ENCODE measurements at places on chromosomes 2 and 18.

GRCh38 chr2:85797921-85798320 lies 44.1 kb downstream of the ATOH8 start:
- no peak for DNase-seq

GRCh38 chr18:79917169-79917852 lies 34.1 kb downstream of the SLC66A2 start:
- DNase-seq: no peak

- DNase-seq: no peak
Observed at GRCh38 chr2:156476850-156477206, 40.6 kb downstream of the GPD2 start.

- no peak for DNase-seq
Observed at GRCh38 chr2:217966423-217967070, 36.2 kb downstream of the TNS1 start.

GRCh38 chr2:98908931-98909316 lies 27.1 kb downstream of the CRACDL start:
- DNase-seq: no peak

- peak; percentile 18 for DNase-seq
Observed at GRCh38 chr2:121902171-121902591, 146.7 kb downstream of the TSN start.

- DNase-seq: no peak
Observed at GRCh38 chr2:120526047-120526562, 180.2 kb downstream of the INHBB start.

DNA sequence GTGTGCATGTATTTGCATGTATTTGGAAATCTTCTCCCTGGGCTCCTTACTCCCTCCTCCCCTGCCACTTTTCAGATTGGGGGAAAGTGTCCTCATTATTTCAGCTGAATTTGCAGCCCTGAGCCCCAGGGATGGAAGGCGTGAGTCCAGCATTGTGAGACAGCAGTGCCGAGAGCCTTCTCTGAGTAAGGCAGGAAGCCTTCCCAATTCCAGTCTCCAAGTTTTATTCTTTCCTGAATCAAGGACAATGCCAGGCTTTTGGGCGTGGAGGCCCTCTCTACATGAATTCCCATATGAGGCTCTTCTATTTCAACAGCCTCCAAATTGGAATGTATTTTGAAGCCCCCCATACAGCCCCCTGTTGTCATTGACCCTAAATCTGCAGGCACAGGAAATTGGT lies 163.5 kb downstream of the ACKR3 start:
- no peak for DNase-seq

DNA sequence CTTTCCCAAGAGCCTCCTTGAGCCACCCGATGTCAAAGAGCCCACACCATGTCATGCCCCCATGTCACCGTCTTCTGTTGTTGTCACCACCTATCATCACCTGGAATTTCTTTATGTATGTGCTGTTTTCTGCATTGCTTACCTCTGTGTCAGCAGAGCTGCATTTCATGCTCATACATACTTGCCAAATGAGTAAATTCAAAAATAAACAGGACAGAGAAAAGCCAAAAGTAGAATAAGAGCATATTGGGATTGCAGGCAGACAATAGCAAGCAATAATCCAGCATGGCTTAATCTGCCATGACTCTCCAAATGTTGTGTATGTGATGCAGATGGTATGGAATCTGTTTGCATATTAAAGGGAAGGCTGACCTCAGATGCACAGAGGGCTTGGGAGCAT lies 15.3 kb upstream of the RGPD4 start:
- DNase-seq: no peak

GRCh38 chr18:37525262-37525585 lies 40.4 kb downstream of the CELF4 start:
- no peak for DNase-seq

DNA sequence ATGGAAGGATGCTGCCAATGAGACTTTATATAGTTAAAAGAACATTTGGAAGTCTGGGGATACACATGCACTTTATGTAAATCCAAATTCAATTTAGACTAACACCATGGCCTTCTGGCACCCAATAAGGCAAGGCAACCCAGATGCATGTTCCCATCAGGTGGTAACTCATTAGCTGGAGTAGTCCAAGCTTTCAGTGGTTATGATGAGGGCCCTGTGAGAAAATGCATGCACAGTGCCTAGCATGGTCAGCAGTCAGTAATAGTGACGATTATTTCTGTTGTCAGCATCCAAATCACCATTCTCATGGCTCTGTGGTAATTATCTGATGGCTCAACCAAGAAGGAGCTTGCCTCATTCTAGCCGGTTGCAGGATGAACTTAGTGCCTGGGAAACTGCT lies 70.3 kb upstream of the CTLA4 start:
- no peak for DNase-seq

GRCh38 chr2:13560322-13560721 lies 843.6 kb downstream of the TRIB2 start:
- DNase-seq: no peak

- DNase-seq: no peak
Observed at GRCh38 chr2:113724010-113724409, 32.4 kb downstream of the SLC35F5 start.

GRCh38 chr2:161418715-161419637 lies 2.9 kb downstream of the TBR1 start:
- no peak for DNase-seq

DNA sequence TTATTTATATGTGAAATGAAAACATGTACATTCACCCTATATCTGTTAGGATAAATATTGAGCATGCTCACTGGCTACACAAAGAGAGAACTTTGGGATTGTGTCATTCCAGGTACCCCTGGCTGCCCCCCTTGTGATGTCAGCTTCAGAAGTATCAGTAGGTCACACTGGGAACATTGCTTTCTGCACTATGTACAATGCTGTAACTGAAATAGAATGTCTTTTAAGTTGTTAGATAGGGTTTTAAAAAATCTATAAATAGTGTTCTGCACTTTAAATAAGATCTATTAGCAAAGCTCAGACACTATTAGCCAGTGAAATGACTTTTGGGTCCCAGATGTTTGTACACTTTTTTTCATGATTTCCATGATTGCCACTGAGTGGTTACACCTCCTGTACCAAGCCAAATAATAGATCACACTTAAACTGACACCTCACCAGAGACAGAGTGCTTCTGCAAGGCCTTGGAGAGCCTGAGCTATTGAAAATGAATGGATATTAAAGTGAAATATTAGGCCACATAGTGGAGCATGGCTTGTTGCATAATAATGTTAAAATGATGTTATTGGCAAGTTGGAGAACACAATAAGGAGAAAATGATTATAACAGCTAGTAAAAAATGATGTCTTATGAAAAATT lies 297.0 kb upstream of the NXPH2 start:
- no peak for DNase-seq

- DNase-seq: no peak
Observed at GRCh38 chr2:143705108-143705707, 576.0 kb downstream of the ARHGAP15 start.

- no peak for DNase-seq
Observed at GRCh38 chr2:105375001-105375561, 23.8 kb downstream of the FHL2 start.

DNA sequence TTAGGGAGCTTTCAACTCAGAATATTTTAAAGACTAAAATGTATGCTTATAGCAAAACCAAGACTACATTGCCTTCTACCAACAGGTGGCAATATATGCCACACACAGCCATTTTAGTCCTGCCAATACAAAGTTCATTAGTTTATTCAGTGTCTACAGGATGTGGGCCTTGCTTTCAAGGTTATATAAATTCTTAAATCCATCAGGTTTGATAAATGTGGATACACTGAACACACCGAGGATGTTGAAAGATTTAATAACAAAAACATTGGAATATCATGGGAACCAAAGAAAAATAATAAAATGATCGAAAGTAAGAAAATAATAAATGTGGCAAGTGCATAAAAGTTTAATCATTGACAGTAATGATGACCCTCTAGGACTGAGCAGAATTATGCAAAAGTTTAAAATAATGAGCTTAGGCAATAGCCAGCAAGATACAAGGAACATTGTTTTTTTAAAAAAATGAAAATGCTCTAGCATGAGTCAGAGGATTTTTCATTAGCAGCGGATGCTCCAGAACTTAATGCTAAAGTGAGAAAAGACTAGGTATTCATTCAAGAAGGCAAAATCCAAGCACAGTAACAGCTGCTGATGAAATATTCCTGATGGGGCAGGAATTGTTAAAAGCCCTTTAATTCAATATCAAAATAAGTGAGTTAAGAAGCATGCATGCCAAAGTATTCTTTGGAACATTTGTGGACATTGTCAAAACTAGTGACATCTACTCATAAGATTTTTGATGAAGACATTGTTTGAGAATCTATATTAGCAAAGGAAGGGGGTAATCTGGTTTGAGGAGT lies 14.2 kb downstream of the SCN9A start:
- DNase-seq: no peak

GRCh38 chr2:176582990-176583481 lies 313.8 kb downstream of the MTX2 start:
- DNase-seq: no peak

DNA sequence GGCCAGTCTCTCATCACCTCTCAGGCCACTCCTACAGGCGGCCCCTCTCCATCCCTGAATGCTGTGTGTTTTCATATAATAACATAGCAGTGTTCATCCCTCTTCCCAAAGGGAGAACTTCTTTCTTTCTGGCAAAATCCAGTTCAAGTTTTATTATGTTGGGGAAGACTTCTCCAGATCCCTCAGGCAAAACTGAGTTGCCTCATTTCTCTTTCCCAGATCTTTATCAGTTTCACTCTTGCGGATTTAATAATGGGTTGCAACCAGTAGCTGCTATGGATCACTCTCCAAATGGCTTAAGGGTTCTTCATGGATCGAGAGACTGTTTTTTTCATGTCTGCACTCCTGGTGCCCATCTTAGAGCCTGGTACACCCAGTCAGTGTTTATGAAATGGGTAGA lies 129.9 kb downstream of the FHOD3 start:
- DNase-seq: no peak

GRCh38 chr2:158191076-158191895 lies 89.6 kb downstream of the UPP2 start:
- DNase-seq: peak; percentile 35

DNA sequence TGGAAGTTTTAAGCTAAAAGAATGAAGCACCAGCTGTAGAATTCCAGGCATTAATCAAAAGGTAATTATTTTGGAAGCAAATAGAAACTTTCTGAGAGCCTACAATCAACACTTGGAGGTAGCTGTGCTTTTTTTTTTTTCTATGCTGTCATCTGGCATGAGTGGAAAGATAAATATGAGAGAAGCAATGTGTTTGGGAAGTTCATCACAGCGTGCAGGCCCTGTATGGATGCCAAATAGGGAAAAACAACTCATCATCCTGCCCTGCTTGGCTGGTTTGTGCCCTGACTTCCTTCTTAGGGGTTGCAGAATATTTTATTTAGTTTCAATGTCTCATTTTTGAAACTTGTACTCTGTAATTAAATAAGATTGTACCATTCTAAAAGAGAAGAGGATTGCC lies 437.4 kb downstream of the PIK3C3 start:
- no peak for DNase-seq

DNA sequence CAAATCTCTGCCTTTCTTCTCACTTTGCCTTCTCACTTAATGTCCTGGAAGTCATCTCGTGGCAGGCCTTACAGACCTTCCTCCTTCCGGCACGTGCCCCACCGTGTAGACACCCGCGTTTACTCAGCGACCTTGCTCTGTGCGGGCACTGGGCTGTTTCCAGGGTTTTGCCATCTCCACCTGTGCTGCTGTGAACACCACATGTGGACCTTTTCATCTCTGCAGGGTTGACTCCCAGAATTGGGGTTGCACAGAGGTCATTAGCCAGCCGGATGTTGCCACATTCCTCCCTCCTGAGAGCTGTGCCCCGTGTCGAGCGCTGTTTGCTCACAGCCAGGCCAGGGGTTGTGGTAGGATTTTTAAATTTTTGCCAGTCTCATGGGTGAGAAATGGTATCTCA lies 25.4 kb downstream of the KCNG2 start:
- no peak for DNase-seq

Measured in activated naive CD4-positive, alpha-beta T cell treated with anti-CD3 and anti-CD28 coated beads, Interleukin-2, amount 50 U/mL, for 16 hours (primary cell).